ENCODE measurements at places on chromosomes 1 and 21.

- no peak for DNase-seq
Measured at GRCh38 chr1:92445865-92446264, 40.9 kb downstream of the GFI1 start.

- DNase-seq = no peak
Measured at GRCh38 chr1:73778471-73778870, 419.5 kb downstream of the LRRIQ3 start.

GRCh38 chr1:245216366-245217115, 61.8 kb downstream of the KIF26B start:
- DNase-seq = no peak

DNA sequence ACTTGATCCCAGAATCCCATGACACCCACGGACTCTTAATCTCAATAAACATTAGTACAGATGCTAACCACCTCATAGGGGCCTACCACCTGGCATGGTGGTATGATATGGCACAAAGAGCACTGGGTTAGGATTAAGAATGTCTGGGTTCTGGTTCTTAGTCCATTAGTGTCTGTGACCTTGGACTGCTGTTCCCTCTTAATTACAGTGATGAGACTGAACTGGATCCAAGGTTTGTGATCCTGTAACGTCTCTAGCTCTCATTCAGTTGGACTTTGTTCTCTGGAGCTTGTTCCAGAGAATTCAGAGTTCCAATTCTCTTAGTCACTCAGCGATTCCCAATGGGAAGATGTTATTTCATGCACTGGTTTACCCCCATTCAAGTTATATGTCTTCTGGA, 23.6 kb upstream of the PIGC start:
- no peak for DNase-seq

DNA sequence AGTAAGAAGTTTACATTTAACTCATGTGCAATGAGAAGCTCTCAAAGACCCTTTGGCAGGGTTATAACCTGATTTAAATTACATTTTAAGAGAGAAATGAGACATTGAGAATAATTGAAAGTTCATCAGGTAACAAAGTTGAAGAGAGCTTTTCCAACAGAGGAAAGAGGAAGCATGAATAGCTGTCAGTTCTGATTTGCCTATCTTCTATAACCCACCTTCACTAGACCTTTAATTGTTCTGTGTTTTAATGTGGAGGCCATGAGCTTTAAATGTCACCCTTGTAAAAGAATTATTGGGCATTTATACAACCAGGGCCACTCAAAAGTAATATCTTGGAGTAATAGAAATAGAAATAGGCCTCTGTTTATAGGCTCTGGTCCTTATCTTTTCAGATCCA, 9.3 kb upstream of the FCRL1 start:
- DNase-seq = no peak

GRCh38 chr1:190615818-190616217, 138.2 kb upstream of the BRINP3 start:
- no peak for DNase-seq

DNA sequence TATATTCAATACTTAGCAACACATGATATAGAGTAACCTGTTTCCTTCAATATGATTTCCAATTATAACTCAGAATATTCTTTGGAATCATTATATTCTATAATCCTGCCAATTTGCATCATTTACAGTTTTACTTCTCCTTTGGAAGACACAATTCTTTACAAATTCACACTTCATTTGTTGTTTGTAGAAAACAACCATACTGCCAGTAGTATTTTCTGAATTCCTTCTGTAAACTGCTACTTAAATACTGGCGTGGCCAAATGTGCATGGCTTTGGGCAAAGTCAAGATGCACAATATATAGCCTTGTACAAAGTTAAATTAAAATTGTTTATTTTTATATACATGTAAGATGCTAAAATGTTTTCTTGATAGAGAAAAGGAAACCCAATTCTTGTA, 687.1 kb upstream of the NEGR1 start:
- DNase-seq = no peak

DNA sequence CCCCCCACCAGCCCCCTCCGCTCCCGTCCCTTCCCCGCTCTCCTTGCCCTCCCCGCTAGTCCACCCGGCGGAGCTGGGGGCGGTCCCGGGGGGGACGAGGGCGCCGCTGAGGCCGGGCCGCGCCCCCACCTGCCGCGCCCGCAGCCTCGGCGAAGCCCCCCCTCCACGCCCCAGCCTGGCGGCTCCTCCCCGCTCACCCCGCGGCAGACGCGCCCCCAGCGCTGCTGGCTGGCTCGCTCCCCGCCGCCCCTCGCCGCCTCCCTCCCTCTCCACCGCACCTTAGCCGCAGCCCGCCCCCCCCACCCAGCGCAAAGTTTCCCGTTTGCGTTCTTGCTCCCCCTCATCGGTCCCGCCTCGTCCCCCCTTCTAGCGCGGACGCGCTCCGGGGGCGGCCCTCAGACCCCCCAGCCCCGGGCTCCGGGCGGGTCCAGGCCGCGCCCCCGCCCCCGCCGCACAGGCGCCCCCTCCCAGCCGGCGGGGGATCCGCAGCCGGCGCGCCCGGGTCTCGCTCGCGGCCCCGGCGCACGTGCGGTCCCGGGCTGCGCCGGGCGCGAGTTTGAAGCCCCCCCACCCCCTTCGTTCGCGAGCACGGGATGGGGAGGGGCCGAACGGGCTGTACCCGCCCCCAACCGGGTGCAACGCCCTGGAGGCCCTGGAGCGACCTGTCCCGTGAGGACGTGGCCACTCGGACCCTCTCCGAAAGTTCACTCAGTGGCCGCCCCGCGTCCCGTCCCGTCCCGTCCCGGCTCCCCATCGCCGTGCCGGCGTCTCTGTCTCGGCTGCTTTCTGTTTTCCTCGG, 623 bp downstream of the PTPRF start:
- DNase-seq = no peak

- no peak for DNase-seq
Measured at GRCh38 chr1:68010090-68010489, 40.3 kb downstream of the DIRAS3 start.

- DNase-seq = no peak
Measured at GRCh38 chr21:36203603-36203889, 46.9 kb downstream of the DOP1B start.

DNA sequence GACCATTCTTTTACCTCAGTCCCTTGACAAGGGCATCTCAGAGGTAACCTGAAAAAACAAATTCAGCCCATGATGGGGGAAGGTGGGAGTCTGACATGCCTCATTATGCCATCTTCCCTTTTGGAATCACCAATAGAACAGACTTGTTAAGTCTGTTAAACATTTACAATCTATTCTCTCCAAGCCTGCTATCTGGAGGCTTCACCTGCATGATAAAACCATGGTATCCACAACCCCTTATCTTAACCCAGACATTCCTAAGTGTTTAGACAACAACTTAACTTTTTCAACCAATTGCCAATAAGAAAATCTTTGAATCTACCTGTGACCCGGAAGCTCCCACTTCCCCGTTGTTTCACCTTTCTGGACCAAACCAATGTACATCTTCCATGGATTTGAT, 233.0 kb upstream of the CACYBP start:
- no peak for DNase-seq

- no peak for DNase-seq
Measured at GRCh38 chr1:184166485-184166884, 115.0 kb downstream of the TSEN15 start.

GRCh38 chr21:27244352-27244751, 277.5 kb upstream of the ADAMTS5 start:
- no peak for DNase-seq

GRCh38 chr1:29548091-29548490, 311.8 kb downstream of the PTPRU start:
- DNase-seq = no peak

DNA sequence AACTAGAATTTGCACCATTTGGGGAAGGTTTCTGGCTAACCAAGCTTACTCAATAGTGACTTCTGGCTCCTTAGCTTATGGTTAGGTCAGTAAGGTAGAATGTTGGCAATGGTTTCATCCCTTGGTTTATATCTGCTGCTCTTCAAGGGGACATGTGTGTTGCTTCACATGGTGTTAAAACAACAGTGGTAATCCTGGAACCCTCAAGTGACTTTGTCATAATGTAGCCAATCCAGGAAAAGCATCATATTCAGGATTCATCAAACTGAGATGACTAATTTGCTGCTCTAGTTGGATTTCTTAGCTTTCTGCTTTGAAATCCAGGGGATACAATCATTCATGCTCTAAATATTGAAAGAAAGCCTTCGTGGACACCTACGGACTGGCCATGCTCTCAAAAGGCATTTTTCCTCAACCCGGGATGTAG, 108.7 kb downstream of the RGL1 start:
- DNase-seq = no peak

- DNase-seq = no peak
Measured at GRCh38 chr1:219292999-219293398, 119.3 kb downstream of the LYPLAL1 start.

- no peak for DNase-seq
Measured at GRCh38 chr21:36120304-36120888, 14.5 kb upstream of the CBR3 start.

GRCh38 chr1:41919131-41919530, 409 bp upstream of the HIVEP3 start:
- no peak for DNase-seq

GRCh38 chr1:170162459-170163246, 16.9 kb downstream of the NTMT2 start:
- DNase-seq = no peak
